ENCODE measurements at places on chromosomes 12 and 14. TPM values are rescaled to one million over a fixed set of nuclear protein-coding genes. Genes with fewer than 3 reads are reported as not detected.
A peak's percentile ranks its signal among the peaks of the same experiment; 100 is the strongest.

OR6C4 gene
- not detected for total RNA-seq

CDK2 gene
- total RNA-seq, result 29.5 TPM

CLEC14A gene
- 256 TPM for total RNA-seq

CBLN3 gene
- total RNA-seq, result 1.8 TPM

TMEM179 gene
- total RNA-seq, result not detected

SMCO3 gene
- 0.46 TPM for total RNA-seq

DNA sequence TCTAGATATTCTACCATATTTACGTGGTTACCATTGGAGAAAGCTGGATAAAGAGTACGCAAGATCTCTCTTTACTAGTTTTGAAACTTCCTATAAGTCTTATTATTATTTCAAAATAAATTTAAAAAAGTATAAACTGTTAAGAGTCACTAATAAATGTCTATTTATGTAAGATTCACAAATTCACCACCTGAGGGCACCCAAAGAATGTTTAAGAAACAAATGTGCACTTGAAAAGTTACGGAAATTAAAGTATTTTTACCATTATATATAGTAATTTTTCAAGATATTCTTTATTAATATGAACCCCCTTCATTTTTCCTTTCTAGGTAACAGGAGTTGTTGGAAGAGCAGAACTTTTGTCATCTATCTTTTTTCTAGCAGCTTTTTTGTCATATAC is 11.9 kb downstream of the TMTC3 start:
- DNase-seq, result peak; percentile 24

DNA sequence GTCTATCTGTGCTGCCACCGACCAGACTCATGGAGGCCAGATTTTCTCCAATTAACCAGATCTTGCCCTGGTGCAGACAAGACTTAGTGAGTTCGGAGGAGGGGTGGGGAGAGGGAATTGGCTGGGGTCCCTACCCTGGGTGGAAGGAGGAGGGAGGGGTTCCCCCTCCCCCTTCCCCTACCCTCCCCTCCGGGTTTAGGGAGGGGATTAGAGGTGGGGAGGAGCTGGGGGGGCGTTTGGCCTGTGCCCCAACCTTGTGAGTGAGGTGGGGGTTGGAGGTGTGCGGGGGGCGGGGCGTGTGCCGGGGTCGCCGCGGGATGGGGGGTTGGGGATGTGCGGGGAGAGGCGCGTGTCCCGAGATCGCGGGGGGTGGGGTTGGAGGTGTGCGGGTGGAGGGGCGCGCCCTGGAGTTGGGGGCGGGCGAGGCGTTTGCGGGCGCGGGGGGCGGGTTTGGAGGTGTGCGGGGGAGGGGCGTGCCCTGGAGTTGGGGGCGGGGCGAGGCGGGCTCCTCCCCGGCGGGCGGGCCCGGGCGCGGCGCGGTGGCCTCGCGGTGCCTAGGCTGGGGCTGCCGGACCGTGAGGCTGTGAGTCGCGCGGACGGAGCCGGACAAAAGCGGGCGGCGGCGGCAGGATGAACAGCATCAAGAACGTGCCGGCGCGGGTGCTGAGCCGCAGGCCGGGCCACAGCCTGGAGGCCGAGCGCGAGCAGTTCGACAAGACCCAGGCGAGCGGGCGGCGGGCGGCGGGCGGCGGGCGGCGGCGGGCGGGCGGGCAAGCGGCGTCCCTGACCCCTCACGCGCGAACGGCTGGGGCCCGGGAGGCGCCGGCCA is at the start of gene HIP1R:
HIP1R (plus strand) TSS at position 537 of the 829 bp plus-strand sequence; CDS start at position 631, 94 bp downstream.
- DNase-seq, result no peak

- no peak for DNase-seq
Observed at GRCh38 chr14:102085948-102086708, 716 bp downstream of the HSP90AA1 start.

DNA sequence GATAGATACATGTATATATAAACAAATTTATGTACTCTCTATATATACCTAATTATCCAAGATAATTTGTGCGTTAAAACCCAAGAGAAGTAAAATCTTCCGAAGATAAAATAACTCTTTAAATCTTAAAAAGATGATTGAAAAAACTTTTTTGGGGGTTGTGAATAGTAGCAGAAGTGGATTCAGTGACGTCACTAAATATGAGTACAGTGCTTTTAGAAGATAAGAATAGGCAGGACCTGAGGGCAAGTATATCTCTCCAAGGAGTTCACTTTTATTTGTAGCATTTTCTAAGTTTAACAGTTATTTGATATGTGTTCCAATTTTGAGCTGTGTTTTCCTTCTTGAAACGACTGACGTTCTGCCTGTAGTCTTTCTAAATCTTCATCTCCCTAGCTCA is 319.8 kb downstream of the PPFIA2 start:
- DNase-seq, result no peak

GRCh38 chr12:79016181-79016580 is 151.6 kb downstream of the SYT1 start:
- DNase-seq, result no peak

GRCh38 chr12:33795536-33795935 is 226.8 kb upstream of the ALG10 start:
- no peak for DNase-seq

DNA sequence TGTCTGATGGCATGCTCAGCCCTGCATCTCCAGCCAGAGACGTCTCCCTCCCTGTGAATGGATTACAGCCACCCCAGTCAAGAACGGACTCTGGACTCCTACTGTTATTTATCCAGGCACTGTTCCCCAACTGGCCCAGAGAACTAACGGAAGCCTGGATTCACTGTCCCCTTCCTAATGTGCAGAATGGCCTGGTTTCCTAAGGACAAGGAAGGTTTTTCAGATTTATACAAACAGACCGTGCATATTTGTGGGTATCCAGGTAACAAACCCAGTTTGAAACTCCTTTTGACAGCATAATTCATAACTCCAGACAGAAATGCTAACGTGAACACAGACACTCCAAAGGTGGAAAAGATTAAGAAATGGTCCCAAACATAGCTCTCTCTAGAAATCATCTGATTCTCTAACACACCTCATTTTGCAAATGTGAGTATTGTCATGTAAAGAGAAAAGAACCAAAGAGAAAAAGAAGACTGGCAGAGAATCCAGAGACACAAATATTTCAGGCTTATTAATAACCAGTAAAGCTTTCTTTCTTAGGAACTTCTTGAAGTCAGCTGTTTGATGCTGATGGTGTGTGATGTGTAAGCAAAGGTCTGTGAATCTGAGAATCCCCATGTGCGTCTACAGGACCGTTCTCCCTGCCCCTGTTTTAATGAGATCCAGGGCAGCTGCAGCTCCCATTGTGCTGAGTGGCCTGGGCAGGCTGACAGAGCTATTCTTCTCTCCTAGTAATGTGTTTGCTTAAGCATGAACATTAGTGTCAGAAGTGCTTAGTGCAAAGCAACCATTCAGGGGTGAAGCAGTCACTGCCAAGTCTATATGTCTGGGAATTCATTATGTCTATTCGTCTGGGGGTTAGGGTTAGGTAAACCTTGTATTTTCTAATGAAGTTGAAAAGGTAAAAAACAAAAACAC is 86.8 kb upstream of the HIF1A start:
- DNase-seq, result no peak

- no peak for DNase-seq
Observed at GRCh38 chr12:94982456-94982855, 21.0 kb downstream of the NDUFA12 start.

DNA sequence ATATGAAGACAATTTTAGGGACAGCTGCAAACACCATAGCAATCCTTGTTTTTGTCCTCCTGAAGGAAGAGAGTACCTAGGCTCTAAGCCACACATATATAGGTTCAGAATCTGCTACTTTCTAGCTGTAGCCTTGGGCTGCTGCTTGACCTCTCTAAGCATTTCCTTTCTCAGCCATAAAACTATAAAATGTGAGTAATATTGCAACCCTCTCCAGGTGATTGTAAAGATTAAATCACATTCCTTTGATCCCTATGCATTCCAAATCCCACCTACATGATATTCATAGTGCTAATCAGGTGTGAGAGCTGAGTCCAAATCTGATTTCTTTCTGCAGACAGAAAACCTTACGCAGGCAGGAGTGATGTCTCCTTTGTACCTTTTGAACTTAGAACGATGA is 913.5 kb downstream of the VRK1 start:
- no peak for DNase-seq

DNA sequence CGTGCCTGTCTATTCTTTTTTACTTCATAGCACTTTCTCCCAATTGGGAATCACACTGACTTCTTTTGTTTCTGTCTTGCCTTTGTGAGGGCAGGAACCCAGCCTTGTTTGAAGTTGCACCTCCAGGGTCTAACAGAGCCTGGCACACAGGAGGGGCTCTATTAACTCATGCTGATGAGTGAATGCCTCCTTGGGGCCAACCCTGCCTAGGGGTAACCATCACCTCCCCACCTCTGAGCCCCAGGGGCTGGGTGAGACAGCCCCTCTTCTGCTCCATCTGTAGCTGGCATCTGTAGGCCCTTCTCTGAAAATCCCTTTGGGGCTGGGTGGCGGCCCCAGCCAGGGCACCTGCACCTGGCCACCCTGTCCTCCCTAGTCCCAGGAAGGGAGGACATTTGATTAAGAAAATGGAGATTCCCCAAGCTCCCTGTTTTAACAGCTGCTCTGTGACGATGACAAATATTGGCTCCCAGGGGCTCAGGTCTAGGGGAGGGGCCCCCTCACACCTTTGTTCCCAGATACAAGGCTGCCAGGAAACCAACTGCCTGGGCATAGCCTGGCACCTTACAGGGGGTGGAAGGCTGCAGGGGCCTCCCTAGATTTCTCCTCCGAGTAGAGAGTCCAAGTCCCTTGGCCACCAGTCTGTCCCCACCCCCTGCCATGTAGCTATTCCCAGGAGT is 11.8 kb downstream of the TAMALIN start:
- DNase-seq, result no peak

- DNase-seq, result no peak
Observed at GRCh38 chr12:54859502-54859901, 5.2 kb downstream of the MUCL1 start.

DNA sequence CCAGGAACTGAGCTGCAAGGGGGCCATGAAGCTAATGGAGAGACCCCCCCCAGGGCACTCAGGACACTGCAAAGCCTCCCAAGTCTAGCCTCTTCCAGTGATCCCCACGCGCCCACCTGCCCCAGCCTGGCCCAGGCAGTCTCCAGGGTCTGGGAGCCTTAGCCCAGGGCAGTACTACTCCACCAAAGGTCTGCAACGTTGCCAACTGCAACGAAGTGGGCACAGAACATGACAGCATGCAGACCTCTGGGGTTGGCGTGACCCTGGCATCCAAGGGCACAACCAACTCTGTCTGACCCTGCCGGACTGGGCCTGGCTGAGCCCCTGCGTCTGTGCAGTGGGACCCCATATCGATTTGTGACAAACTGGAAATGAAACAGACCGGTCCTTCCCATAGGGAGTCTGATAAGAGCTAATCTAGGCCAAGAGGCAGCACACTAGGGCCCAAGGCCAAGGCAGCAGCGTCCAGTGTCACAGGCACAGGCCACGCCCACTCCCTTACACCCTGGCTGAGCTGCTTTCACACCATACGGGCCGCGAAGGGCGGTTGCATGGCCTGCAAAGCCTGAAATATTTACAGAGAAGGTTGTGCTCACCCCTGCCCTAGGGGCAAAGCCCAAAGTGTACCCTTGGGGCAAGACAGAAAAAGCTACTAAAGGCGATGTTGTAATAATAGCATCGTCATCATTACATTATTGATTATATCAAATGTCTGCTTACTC is 76.7 kb downstream of the NCOR2 start:
- DNase-seq, result no peak

- DNase-seq, result no peak
Observed at GRCh38 chr12:109273354-109273753, 35.7 kb downstream of the FOXN4 start.

GRCh38 chr12:50536831-50537537 is 32.2 kb downstream of the DIP2B start:
- no peak for DNase-seq

All from pulmonary artery endothelial cell (primary cell).